Omental fat pad (tissue), 4 donors: ENCODE measurements at places on chromosomes 1 and 21.

GRCh38 chr1:59678040-59678439 lies 136.7 kb upstream of the HOOK1 start:
- no peak for DNase-seq

DNA sequence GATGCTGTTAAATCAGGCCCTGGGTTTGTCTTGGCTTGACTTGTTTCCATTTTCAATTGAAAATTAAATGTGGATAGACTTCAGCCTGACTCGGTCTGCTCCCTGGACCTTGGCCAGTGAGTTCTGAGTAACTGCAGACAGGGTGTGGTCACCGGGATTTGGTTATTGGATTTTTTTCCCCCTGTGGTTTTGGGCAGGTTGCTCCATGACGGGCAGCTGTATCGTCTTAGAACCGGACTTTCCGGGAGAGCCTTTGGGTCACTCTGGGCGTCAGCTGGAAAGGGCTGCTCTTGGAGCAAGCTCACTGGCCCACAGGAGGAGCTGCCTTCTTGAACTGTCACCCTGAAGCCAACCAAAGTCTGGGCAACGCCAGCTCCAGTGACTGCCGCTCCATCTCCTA lies 75.0 kb downstream of the CLIC6 start:
- no peak for DNase-seq

DNA sequence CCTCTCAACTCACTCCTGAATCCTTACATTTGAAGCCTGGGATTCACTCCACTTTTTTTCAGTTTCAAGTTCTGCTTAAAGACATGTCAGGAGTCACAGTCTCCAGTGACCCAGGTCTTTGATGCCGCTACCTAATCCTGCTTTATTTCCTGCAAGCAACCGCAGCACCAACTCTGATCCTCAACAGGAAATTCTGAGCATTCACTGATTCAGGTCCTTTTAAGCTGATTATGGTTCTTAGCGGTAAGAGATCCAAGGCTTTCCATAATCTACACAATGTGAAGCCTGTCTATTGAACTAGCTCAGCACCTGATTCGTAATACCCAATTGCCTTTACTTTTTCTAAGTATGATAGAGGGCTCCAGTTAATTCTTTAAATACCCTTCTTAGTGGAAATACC lies 43.7 kb upstream of the PIGC start:
- no peak for DNase-seq

GRCh38 chr1:22188914-22189313 lies 46.0 kb upstream of the WNT4 start:
- DNase-seq = no peak

DNA sequence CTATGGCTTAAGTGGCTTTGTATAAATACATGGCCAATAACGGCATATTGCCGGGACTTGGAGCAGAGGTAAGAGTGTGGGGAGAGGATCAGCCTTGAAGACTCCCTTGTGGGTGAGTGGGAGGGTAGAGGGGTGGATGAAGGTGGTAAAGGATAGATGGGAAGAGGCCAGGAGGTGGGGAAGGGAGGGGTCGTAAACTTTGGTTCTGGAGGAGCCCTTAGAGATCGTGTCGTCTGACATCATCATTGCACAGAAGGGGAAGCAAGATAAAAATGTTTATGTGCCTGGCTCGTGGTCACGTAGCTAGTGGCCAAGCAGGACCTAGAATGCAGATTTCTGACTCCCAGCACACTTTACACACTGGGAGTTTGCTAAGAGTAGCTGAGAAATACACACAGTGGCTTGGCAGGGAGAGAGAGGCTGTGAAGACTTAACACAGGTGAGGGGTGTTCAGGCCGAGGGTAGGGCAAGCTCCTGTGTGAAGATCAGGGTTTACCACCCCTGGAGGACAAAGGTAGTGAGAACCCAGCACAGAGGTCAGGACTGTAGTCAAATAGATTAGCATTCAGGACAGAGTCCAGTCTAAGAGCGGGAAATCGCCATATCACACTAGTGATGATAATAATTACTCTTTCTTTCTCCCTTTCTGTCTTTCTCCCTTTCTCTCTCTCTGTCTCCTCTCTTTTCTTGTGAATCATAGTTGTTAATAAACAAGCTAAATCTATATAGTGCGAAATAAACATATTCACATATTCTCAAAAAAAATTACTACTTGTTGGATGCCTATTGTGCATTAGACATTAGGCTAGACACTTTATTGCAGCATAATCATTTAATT lies 75.5 kb downstream of the LRRC8D start:
- no peak for DNase-seq

DNA sequence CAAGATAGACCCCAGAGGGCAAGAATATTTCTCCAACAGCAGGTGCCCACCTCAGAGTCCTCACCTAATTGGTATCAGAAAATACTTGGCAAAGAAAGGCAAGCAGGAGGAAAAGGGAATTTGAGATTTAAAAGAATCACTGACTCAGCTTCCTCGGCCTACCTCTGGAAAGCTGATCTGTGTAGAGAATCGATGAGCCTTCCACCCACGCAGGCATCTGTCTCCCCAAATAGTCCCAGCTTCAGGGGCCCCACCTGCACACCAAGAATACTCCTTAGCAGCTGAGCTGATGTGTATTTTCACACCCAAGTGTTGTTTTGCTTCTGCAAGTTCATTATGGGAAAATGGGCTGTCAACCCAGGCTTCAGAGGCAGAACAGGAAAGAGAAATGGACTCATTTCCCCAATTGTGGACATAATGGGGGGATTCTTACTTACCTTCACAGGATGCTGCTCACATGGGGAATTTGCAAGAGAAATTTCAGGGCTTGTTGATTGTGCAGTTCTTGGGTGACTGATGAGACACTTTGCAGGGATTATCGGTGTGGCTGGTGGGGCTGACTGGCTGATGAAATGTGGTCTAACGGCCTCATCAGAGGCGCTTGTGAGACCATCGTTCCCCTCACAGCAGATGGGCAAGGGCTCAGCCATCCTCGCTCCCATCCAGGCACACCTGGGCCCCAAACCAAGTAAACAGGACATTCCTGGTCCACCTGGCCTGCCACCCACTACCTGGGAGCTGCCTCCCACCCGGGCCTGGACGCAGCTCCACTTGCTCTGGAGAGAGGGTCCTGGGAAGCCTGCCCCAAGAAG lies 436.3 kb downstream of the PTPRU start:
- DNase-seq = no peak

DNA sequence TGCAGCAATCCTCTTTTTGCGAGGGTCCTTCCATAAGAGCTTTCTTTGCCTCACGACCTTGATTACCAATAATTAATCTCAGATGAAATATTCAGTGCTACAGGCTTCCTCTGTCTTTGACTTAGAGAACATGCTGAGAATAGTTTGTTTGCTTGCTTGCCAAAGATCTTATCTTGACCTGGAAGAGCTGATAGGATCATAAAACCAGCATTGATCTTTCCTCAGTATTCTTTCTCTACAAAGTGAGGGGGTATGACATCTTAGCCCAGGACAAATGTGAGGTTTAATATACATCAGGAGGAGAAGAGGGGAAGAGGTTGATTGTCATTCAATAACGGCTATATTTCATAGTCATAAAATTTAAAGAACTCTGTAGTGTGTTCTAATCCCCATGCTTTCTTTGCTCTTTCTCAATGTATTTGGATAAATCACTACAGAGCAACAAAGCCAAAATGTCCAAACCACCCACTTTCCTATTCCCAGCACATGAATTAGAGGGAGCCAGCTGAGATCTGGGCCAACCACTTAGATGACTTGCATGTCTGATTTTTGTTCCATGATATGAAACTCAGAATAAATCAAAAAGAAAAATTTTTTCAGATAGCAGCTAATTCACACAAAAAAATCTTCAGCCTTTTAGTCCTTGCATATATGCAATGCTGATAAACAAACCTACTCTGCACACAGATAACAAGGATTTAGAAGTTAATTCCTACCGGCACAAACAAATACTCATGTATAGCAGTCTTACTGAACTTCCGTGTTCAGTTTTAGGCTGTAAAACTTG lies 50.5 kb upstream of the IPO9 start:
- DNase-seq = no peak

DNA sequence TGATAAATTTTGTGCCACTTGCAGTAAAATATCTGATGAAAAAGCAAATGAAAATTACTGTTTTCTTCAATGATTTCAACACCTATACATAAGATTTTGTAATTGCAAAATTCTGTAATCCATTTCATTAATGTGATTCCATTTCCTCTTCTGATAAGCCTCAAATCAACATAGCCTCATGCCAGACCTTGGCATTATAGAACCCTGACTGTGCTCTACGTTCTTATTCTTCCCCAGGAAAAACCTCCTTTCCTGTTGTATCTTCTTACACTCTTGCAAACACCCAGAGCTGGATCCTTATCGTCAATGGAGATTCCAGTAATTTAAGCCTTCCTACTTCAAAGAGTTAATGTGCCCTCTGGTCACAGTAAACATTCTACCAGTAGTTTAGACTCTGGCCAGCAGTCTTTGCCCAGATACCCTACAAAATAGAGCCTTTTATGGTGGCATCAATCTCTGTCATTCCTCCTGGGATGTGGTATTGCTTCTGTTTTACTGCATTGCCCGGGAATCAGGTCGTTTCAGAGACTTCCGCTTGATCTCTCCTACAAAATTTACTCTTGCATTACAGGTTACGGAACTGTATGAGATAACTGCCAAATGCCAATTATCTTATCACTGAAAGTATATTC lies 48.5 kb upstream of the CHRM3 start:
- no peak for DNase-seq

- no peak for DNase-seq
These were observed 2.0 kb upstream of the TNFSF18 start for GRCh38 chr1:173052681-173053196.

- no peak for DNase-seq
These were observed 179.0 kb downstream of the DSCAM start for GRCh38 chr21:40667967-40668366.

DNA sequence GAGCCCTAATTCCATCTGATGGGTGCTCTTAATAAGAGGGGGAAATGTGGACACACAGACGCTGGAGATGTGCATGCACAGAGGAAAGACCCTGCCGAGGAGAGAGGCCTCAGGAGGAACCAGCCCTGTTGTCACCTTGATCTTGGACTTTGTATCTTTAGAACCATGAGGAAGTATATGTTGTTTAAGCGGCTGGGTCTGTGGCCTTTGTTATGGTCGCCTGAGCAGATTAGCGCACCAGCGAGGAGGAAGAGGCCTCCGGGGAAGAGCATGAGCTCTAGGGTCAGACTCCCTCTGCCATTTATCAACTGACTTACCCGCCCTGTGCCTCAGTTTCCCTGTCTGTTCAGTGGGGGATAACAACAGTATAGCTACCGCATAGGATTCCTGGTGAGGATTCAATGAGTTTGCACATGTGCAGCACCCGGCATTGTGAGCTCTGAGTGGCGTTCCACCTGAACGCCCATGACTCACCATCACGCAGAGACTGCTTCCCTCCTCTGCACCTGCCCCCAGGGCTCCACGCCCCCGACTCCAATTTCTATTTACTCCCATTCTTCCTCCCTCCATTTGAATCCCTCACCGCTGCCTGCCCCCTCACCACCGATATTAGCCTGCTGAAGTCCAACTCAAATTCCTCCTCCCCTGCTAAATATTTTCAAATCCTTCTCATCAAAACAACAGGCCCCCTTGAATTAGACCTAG lies 67.2 kb downstream of the ATP5PO start:
- no peak for DNase-seq

GRCh38 chr1:208243967-208244916 lies at the start of gene PLXNA2:
PLXNA2 (minus strand) TSS chr1:208244384; CDS start chr1:208217922, 26,462 bp downstream.
- DNase-seq = peak; percentile 57

DNA sequence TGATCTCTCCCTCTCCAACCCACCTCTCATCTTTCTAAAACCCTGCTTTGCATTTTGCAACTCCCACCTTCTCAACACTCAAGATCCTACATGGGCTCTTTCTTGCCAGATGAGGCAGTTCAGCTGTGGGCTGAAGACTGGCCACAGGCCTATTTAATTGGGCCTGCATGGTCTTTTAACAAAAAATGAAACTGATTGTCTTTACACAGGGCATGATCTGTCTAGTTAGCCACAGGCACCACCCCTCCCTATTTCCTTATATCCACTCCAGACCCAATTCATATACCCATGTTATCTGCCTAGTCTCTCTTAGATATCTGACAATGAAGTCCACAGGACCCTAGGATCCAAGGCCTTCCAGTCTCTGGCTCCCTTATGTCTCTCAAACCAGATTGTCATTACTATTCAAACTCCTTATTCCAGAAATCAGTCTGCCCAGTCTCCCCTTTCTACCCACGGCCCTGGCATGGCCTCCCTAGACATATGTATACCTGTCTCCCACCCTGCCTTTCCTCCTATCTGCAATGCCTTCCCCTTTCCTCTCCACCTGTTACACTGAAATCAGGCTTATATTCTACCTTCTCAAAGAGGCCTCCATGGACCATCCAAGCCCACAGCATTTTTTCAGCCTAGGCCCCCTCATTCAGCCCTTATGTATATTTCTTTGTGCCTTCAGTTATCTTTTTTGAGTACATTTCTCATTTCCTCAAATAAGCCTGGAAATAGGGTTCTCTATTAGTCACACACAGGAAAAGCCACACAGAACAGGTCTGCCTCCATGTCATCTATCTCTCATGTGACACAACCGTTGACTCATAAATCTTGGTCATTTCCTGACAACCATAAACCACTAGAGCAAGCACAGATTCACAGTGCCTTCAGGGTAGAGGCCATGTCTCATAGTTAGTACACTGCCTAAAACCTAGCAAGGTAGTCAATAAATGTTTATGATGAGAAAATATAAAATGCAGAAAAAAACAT lies 39.0 kb downstream of the LPAR3 start:
- no peak for DNase-seq

DNA sequence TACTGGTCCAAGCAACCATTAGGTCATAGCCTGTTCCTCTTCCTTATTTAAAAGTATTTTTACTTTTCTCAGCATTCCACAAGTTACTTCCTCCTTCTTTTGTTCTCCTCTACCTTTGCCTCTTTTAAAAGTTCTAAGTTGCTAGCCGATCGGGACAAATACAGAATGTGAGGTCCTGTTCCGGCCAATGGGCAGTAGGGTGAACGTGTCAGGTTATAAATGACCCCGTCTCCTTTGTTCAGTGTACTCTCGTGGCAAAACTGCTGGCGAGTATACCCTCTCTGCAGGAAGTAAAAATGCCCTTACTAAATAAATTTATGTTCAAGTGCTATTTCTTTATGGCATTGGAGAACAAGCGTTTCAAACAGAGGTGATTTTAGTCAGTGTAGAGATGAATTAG lies 2.5 kb downstream of the ADCY10 start:
- no peak for DNase-seq

- DNase-seq = no peak
These were observed 7.9 kb downstream of the CD53 start for GRCh38 chr1:110880708-110881374.

GRCh38 chr21:46211786-46212720 lies 16.5 kb downstream of the LSS start:
- DNase-seq = peak; percentile 20

GRCh38 chr1:17273096-17273495 lies 24.2 kb downstream of the PADI3 start:
- no peak for DNase-seq

DNA sequence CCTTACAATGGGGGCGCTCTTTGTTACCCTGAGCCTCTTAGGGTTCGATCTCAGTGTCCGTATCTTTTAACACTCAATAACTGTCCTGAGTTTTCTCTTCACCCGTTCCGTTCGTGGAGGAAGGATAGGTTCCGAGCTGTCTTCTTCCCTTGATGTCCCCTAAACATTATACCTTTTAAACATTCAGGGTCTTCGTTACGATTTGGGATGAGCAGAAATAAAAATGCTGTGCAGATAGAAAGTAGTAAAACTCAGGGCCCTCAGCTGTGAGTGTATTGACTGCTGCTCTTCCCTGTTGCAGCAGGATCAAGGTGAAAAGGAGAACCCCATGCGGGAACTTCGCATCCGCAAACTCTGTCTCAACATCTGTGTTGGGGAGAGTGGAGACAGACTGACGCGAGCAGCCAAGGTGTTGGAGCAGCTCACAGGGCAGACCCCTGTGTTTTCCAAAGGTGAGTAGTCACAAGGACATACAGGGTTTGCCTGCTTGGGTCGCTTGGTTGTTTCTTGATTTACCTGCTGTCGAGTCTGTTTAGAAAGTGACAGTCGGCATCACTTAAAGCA lies 784 bp downstream of the RPL11 start:
- DNase-seq = no peak
